ENCODE measurements at places on chromosomes 13 and 19.

DNA sequence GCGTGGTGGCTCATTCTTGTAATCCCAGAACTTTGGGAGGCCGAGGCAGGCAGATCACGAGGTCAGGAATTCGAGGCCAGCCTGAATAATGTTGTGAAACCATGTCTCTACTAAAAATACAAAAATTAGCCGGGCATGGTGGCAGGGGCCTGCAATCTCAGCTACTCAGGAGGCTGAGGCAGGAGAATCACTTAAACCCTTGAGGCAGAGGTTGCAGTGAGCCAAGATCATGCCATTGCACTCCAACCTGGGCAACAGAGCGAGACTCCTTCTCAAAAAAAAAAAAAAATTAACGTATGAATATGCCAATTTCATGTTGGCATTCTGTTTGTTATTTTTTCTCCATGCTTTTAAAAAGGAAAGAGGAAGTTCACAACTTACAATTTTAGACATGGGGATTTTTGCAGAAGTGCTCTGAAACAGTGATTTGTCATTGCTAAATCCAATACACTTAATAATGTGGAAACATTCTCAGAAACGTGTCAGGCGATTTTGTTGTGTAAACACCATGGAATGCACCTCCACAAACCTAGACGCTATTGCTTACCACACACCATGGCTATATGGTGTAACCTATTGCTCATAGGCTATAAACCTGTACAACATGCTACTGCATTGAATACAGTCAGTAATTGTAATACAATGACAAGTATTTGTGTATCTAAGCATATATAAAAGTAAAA is 115.9 kb upstream of the PCDH20 start:
- DNase-seq, result no peak

DNA sequence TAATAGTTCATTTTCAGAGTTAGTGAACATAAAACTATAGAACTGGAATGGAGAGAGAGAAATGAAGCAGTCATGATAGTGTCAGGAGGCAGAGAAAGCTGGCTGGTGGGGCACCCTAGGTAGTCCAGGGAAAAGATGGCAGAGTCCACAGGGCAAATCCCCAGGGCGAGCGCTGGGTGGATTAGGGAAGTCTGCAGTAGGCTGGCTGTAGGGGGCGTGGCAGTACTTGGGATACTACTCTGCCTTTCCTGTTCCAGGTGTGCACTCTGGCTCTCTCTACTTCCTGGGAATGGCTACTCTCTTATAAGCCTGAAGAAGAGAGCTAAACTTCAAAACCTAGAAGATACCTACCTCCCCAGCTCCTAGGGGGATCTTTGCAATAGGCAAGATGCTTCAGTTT is 232.9 kb upstream of the SLC10A2 start:
- DNase-seq, result no peak

GRCh38 chr13:71056581-71056980 is 810.4 kb downstream of the DACH1 start:
- DNase-seq, result no peak

- no peak for DNase-seq
Measured at GRCh38 chr19:1295169-1296012, 9.7 kb downstream of the EFNA2 start.

DNA sequence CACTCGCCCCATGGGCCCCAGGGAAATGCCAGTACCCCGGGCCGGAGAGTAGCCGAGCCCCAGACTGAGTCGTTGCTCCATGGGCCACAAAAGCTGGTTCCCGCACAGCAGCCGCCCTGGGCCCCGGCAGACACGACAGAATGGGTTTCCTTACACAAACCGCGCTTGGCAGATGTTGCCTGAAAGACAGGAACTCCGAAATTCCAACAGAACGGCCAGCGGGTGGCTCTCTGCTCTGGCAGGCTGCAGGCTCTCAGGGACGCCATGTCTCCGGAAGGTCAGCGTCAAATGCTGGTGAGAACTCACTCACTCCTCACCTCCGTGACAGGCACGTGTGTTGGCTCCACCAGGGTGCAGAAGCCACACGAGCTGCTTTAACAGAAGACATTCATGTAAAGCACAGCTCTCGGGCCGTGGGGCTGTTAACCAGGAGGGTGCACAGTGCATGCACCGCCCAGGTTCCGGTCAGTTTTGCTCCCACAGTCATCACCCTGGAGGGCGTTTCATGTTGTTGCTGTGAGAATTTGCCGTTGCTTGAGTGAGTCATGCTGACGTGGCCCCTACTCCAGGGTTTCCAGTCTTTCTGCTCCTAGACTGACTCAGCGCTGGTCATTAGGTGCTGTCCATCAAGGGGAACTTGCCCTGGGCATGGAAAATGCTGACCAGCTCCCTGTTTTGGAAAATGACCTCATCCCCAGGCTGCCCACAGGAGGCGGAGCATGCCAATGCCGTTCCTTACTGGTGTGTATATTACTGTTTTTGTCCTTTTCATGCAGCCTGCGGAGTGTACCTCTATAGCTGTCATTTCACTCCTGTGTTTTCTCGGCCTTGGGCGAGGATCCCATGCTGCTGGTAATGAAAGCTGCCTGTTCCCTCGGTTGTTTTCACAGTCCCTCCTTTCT is 44.8 kb downstream of the ANKRD10 start:
- peak; percentile 96 for DNase-seq

DNA sequence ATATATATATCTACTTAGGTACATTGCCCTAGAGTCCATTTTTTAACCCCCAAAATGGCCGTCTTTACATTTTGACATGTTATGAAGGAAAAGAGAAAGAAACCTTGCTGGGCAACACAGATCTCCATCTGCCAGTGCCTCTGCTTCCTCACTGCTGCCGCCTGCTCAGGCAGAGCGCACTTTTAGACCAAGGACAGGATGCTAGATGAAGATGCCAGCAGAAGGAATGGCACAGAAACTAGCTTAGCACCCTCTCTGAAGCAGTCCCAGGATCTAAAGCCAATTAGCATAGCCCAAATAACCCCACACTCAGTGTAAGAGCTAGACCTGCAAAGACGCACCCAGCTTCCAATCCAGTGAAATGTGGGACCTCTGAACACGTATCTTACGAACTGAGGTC is 111.9 kb downstream of the RXFP2 start:
- no peak for DNase-seq

DNA sequence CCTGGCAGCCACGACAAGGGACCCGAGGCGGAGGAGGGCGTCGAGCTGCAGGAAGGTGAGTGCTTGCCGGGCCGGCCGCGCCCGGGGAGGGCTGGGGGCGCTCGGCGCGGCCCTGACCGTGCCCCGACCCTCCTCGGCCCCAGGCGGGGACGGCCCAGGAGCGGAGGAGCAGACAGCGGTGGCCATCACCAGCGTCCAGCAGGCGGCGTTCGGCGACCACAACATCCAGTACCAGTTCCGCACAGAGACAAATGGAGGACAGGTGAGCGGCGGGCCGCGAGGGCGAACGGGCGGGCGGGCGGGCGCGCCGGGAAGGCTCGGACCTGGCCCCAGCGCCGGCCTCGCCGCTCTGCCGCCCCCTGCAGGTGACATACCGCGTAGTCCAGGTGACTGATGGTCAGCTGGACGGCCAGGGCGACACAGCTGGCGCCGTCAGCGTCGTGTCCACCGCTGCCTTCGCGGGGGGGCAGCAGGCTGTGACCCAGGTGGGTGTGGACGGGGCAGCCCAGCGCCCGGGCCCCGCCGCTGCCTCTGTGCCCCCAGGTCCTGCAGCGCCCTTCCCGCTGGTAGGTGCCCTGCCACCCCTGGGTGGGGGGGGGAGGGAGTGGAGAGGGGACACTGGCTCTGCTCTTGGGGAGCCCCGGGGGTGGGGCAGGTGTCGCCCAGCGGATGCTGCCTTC is 816 bp downstream of the USF2 start:
- peak; percentile 84 for DNase-seq

DNA sequence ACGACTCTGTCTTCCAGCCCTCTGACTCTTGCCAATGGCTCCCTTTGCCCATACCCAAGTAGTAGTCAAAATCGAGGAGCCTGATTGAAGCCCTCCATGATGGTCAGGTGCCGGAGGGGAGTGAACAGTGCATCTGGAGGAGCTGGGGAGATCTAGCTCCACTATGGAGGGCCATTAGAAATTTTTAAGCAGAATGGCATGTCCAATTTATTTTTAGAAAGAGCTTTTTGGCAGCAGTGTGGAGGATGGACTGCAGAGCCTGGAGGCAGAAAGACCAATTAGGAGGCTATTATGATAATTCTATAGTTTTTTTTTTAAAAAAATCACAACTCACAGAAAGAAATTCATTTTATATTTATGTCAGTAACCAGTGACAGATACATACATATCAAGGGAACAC is 92.7 kb upstream of the SLC7A1 start:
- no peak for DNase-seq

- DNase-seq, result no peak
Measured at GRCh38 chr13:100506154-100506553, 82.4 kb downstream of the GGACT start.

DNA sequence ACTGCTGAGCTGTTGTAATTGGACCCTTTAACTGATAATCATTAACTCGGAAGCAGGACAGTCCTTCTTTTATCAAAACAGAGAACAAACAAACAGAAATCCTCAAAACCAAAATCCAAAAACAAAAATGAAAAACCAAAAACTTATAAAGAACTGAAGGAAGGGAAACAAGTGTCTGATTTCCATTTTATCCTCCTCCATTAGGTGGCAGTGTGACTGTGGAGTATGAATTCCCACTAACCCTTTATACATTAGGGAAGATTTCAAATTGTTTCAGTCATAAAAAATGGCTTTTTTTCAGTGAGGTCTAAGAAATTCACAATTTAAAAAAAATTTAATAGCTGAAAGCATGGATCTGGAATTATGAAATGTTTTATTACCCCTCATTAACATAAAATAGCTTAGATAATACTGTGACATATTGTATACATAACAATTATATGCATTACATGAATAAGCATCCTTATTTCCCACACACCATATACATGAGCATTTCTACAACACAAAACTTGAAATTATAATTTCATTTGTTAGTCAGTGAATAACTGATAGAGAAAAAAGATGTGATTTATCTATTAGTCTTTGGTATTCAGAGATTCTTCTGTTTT is 1074.3 kb upstream of the PCDH9 start:
- no peak for DNase-seq

GRCh38 chr13:31909864-31910551 is 121.6 kb upstream of the FRY start:
- peak; percentile 52 for DNase-seq

DNA sequence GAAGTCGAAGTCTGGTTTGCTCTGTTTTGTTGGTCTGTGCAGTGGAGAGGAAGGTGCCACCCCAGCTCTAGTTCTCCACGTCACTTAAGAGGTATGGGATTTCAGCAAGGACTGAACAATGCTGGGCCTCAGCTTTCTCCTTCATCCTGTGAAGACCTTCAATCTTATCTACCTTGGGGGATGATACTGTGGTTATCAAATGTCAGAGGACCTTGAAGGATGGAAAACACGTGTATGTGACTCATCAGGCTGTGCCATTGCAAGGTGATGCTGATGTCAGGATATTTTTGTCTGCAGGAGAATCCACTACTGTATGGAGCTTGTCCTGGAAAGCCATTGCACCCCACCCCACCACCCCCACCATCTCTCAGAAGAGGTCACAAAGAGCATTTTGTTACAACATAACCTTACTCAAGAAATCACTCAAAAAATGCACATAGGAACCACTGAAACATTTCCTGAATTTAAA is 81.4 kb upstream of the UQCRFS1 start:
- DNase-seq, result no peak

DNA sequence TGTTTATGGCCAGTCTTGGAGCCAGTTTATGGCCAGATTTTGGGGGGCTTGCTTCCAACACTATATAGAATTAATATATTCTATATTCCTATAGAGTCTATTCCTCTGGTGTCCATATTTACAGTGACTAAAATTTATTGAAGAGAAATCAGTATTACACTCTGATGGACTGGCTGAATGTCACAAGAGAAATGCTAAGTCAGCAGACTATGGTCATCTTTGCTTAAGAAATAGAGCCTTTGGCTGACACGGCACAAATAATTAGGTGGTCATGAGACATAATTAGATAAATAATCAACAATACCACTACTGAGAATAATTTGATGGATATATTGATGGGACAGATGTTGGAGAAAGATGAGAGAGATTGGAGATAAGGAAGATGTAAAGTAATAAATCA is 272.9 kb downstream of the SLITRK5 start:
- no peak for DNase-seq

DNA sequence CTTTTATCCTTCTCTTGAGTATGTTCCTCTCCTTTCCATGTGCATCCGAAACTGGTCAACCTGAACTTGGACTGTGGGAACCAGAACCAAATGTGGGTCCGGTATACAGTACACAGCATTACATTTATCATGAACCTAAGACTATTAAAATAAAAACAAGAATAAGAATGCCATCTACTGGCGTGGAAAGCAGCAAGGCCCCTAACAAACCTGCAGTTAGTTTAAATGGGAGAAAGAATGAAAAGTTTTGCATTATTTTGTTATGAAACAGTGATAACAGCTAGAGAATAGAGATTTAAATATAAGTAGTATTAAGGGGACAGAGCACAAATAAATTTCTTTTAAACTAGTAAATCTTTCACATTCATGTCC is 159.5 kb downstream of the RBM26 start:
- DNase-seq, result no peak

GRCh38 chr13:21362741-21363140 is 96.4 kb downstream of the ZDHHC20 start:
- DNase-seq, result no peak

DNA sequence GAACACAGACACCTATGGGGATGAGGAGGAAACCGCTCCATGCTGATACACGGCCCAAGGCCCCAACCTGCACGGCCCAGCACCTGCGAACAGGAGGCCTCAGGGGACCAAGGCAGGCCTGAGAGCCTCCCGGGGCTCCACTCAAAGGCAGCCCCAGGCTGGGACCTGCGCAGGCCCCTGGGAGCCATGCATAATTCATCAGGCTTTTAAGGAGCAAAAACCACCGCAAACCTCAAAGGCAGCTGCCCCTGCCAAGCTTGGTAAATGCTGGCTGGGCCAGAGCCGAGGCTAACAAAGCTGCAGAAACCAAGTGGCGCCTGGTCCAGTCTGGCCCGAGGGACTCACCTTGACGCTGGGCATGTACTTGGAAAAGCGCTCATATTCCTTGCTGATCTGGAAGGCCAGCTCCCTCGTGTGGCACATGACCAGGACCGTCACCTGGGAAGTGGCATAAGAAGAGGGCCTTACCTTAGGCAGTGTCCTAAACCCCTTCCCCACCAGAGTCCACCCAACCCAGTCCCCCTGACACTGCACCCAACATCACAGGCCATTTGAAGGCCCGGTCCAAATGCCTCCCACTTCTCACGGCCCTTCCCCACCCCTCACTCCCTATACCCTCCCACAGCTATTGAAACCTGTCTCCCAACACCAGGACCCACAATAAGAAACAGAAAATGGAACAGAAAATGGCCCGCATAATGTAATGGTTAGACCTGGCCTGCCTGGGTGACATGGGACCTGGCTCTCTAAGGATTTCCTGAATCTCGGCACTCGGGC is 7.8 kb downstream of the DDX39A start:
- DNase-seq, result no peak

Data from dermis microvascular lymphatic vessel endothelial cell (primary cell).